Stimulated activated memory B cell treated with anti-CD40 and anti-IgM and Interleukin-4, amounts not matched to agents 10 μg/mL and 1 μg/mL and 100 μg/mL, for 72 hours (primary cell): ENCODE measurements at places on chromosomes 16 and 17.
A peak's percentile ranks its signal among the peaks of the same experiment; 100 is the strongest.

DNA sequence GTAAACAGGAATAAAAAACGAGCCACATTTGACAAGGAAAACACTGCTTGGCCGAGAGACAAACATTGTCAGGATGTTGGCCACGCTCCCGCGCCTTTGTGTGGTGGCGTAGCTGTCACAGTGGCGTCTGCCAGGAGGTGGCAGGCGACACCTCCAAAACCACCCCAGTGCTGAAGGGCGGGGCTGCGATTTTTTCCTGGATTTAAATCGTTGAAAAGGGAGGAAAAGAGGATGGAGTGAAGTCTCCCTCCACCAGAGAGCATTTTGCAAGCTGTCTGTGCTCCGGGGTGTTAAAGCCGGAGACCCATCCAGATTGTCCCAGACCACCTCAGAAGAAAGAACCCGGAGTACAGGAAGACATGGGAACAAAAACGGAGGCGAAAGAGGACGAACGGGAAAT lies 12.7 kb downstream of the MRM3 start:
- ATAC-seq: peak; percentile 74

- no peak for ATAC-seq
Measured at GRCh38 chr16:89001117-89002027, 24.4 kb upstream of the CBFA2T3 start.

GRCh38 chr17:4616476-4616875 lies 25.0 kb downstream of the ALOX15 start:
- ATAC-seq: no peak

- no peak for ATAC-seq
Measured at GRCh38 chr17:82883419-82884031, 43.7 kb upstream of the ZNF750 start.

GRCh38 chr16:78209951-78210661 lies 110.7 kb downstream of the WWOX start:
- no peak for ATAC-seq

GRCh38 chr16:65922923-65923322 lies 443.6 kb upstream of the CDH5 start:
- ATAC-seq: no peak

DNA sequence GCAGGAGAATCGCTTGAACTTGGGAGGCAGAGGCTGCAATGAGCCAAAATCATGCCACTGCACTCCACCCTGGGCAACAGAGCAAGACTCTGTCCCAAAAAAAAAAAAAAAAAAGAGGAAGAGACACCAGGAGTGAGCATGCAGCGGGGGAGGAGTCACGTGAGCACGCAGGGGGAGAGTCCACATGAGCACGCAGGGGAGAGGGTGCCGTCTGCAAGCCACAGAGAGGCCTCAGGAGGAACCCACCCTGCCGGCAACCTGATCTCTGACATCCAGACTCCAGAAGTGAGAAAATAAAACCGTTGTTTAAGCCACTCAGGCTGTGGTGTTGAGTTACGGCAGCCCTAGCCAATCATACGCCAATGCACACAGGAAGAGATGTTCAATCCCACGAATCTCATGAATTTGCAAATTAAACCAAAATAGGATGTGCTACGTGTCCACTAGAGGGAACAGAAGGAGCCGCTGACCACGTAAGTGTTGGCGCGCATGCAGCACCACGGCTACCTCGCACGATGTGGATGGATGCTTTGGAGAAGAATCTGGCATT lies 42.2 kb downstream of the CCDC57 start:
- no peak for ATAC-seq

- ATAC-seq: no peak
Measured at GRCh38 chr16:74785031-74785430, 10.4 kb upstream of the FA2H start.

DNA sequence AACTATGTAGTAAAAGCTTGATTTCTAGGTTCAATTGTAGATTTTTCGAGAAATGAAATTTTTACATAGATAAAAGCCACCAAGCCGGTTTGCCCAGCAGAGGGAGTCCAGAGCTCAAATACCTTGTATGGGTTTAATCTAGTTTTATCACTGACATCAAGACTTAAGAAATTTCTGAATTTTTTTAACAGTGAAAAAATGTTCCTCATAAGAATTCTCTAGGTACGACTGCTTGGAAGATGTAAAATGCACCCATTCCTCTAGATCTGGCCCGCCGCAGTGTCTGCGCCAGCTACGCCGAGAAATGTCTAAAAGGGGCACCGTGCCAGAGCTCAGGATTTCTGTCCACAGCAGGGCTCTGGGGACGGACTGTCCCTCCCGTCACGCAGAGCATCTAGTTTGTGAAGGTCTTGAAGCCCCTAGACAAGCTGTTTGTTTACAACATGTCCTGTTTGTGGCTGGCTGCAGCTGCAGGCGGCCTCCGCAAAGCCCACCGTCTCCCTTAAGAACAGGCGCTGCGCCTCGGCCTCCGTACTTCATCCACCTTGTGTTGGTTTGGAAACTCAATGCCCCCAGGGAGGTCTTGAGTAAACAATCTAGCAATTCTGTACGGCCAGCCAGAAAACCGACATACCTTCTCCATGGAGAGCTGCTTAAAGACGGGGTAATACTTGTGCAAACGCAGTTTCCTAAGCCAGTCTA lies 24.8 kb downstream of the MAP1LC3B start:
- no peak for ATAC-seq

DNA sequence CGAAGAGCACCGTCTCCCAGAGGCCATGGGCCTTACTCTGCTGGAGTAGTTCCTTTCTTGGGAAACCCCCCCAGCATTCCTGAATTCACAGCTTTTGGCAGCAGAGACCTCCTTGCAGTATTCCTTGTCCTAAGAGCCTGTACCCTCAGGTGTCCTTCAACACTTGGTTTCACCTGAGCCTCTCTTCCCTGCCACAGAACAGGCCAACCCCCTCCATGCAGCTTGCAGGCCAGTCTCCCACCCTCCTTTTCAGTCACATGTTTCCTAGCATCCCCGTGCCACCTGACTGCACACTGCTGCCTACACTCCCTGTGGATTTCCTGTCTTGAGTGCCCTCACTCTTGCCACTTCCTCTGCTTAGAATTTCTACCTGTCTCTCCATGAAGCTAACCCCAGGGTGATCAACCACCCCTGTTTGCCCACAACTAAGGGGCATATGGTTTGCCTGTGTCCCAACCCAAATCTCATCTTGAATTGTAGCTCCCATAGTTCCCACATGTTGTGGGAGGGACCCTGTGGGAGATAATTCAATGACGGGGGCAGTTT lies 65.5 kb downstream of the DYNLRB2 start:
- no peak for ATAC-seq

DNA sequence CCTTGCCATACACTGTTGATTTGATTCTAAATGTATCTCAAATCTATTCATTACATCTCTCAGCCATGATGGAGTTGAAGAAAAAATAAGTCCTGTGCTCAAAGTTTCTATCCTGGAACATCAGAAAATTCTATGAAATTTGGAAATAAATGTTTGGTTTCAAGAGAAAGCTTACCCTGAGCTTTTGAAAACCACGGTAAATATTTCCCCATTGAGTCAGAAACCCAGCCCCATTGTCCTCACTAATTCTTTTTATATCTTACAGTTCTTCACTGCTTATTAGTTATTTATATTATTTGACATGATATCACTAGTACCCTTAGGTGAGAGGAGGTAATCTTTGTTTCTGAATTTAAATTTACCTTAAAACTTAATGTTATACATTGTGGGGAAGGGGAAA lies 128.5 kb downstream of the MRTFB start:
- no peak for ATAC-seq

DNA sequence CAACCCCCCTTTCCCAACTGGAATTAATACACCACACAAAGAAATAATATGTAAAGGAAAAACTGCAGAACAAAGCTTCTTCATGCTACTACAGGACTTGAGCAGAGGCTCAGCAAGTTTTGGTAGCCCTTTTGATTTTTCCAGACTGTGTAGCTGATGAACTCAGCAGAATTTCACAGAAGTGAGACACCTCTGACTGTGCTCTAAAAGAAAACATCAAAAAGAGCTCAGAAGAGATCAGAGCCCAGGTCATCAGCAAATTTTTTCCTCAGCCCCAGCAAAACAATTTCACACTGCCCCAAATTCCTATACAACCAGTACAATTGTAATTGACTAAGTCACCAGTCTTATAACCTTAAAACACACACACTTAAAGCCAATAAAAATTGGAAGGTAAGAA lies 38.0 kb downstream of the TTC19 start:
- no peak for ATAC-seq

- ATAC-seq: peak; percentile 90
Measured at GRCh38 chr16:527015-527903, at the start of gene CAPN15. TSS of gene CAPN15 (plus strand) at chr16:527712. CDS start at chr16:546839, 19,127 bp downstream.

GRCh38 chr16:86735727-86736126 lies 157.4 kb downstream of the FOXL1 start:
- ATAC-seq: no peak

DNA sequence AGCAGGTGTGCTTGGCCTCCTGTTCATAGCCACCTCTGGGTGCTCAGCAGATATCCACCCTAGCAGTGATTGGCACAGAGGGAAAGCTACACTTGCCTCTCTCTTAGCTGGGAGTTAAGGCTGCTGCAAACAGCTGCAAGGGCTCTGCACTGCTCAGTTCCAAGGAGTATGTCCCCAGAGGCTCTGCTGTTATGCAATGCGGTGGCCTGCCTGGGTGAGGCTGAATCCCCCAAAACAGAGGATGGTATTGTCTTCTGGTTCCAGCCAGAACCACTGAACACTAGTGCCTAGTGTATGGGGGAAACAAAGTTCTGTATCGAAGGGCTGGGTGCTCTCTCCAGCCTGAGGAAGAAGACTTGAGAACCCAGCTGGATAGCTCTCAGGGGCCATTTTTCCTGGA lies 16.8 kb downstream of the TMEM94 start:
- ATAC-seq: no peak

DNA sequence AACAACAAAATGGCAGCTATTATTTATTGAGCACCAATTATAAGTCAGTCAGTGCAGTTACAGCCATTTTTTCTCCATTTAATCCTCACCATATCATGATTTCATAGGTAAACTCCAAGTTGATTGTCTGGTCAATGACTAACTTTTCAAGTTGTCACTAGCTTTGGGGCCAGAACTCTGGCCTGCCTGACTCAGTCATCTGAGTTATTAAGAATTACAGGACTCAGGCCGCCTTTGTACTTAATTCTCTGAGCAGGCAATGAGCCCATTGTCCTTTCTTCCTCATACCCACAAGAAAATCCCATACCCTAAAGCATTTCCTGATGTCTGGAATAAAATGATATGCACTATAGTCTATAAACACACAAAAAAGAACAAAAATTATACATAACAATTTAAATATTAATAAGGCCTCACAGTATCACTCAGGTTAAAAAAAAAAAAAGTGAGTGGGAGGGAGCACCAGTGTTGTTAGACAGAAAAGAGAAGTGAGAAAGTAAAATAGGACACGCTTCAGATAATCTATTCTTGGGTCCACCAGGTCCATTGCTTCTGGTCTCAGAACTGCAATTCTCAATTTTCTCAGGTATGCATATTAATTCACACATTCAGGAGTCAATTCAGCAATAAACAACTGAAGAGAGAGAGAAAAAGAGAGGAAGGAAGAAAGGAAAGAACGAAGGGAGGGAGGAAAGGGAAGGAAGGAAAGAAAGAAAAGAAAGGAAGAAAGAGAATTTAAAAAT lies 70.2 kb downstream of the SPAG9 start:
- ATAC-seq: peak; percentile 97

DNA sequence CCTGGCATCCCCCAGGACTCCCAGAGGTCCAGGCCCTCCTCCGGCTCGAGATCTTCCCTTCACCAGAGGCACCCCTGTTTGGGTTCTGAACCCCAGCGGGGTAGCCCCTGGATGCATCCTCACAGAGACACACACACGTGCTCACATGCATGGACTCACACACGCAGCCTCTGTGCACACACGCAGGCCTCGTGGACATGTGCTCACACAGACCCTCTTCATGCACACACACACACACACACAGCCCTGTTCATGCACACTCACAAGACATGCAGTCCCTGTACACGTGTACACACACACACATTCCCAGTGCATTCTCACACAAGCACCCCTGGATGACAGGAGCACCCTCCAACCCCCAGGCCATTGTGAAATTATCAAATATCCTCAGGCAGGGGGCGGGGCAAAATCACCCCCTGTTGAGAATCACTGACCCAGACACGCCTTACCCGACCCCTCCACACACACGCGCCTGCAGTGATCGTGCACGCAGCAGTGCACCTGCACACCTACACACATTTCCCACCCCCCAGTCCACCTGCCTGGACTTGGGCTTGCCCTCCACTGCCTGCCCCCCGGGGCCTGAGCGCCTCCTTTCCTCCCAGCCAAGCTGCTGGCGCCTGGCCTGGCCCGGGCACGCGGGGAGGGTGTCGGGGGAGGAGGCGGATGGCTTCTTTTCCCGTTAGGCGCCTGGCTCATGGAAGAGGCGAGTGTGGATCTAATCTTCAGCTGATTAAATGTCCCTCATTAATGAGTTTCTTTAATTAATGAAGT lies 62.6 kb downstream of the ENGASE start:
- ATAC-seq: no peak

GRCh38 chr16:15961571-15962090 lies 12.2 kb downstream of the ABCC1 start:
- peak; percentile 62 for ATAC-seq

GRCh38 chr17:3965118-3965800 lies 1.0 kb upstream of the ATP2A3 start:
- ATAC-seq: peak; percentile 62

DNA sequence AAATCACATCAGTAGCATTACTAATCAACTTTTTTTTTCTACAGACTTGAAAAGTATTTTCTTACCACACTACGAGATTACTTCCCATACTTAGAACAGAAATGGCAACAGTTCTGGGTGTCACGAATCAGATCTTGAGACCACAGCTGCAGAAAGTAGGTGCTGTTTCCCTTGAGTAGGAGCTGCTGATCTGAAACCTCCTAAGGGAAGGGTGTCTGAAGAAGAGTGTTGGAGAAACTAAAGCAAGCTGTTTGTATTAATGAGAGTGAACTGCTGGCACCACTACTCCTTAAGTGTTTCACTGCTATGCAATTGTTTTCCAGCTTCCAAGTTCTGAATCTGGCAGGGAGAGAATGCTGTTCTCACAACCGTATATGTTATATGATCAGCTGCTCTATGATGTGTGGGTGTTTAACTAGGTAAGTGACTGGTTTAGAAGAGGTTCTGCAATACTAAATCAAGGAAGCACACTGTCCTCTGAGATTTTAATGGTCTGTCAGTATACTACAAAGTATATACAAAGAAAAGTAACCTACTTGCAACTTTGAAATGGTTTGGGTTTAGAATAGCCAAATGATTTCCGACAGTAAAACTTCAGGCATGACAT lies 3.3 kb downstream of the ZNF652 start:
- no peak for ATAC-seq

DNA sequence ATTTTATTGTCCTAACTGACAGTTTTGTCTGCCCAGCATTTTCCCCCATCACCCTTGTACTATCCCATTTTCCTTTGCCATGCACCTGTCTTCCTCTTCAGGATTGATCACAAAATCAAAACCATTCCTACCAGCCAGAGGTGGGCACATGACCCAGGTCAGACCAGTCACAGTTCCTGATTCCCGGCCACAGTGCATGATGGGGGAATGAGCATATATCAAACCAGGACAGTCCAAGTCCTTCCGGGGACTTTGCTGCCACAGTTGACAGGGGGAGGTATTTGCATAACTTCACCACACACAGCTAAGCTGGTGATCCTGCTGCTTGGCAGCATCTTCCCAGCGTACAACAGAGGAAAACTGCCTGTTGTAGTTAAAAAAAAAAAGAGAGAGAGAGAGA lies 493.9 kb downstream of the WWOX start:
- ATAC-seq: no peak
